ENCODE measurements at places on chromosomes 4 and X.

DNA sequence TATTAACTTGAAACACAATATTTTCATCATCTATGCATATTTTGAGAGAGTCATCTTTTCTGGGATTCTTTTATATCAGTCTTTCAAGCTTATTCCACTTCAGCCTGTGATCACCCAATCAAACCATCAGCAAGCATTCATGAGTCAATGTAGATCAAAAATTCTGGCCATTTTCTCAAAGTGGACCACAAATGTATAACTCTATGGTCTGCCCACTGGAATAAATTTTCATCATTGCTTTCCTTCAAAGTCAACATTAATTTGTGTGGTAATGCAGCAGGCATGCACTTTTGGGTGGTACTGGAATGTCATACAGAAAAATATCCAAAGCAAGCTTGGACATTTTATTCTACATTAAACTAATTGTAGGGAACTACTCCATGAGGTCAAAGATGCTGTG, 1013.0 kb downstream of the STIM2 start:
- no peak for DNase-seq

GRCh38 chr4:8427761-8428287, 12.7 kb downstream of the ACOX3 start:
- no peak for DNase-seq

GRCh38 chr4:81211956-81212355, 3.1 kb downstream of the PRKG2 start:
- no peak for DNase-seq

- no peak for DNase-seq
Observed at GRCh38 chr4:119833611-119834010, 205.0 kb upstream of the PDE5A start.

- DNase-seq: no peak
Observed at GRCh38 chr4:75477201-75477600, 37.0 kb downstream of the RCHY1 start.

- no peak for DNase-seq
Observed at GRCh38 chr4:46870411-46870810, 38.6 kb downstream of the COX7B2 start.

Data from stimulated activated CD8-positive, alpha-beta memory T cell treated with anti-CD3 and anti-CD28 coated beads, Interleukin-2, amount 100 ng/mL, for 1 hour (primary cell).